Omental fat pad (tissue), 4 donors: ENCODE measurements at places on chromosomes 3 and 15. TPM values are rescaled to one million over a fixed set of nuclear protein-coding genes. Genes with fewer than 3 reads are reported as not detected.

The SAMMSON gene
- total RNA-seq: not detected

The PLIN1 gene
- 1,383 TPM for total RNA-seq

The SH3GL3 gene
- not detected for total RNA-seq

The CAMK2N2 gene
- total RNA-seq: 0.28 TPM

The CIAO2A gene
- 39.9 TPM for total RNA-seq

The TASOR gene
- 45.3 TPM for total RNA-seq

The CCDC39 gene
- total RNA-seq: not detected

DNA sequence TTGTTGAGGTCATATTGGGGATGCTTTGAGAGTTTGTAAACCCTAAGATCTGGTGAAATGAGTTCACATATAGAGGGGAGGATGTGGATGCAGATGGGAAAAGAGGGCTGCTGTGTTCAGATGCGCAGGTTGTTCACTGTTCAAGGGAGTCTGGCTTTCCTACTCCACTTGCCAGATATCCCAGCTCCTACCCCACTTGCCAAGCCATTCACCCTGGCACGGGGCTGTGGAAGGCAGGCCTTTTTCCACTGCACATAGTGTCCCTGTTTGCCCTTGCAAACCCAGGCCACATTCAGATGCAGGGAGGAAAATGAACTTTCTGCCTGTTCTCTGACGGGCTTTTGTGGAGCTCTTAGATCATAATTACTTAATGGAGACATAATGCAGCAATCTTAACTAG lies 29.0 kb downstream of the CRABP1 start:
- DNase-seq: no peak

GRCh38 chr3:4837374-4837930 lies 141.8 kb upstream of the BHLHE40 start:
- DNase-seq: no peak

DNA sequence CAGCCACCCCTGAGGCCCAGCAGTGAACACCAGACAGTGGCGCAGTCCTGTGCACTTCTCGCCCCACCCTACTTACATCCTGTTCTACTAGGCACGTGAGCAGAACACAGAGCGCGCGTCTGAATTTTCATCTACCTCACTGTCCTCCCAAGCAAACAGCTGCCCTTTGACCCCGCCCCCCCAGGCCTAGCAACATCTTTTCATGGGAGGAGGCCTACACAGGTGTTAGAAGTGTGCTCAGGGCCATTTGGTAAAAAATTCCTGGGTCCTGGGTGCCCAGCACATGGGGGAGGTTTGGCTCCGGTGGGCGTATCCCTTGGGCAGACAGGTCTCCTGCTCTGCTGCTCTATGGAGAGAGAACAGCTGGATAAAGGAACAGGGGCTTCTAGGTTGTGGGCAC lies 95.0 kb downstream of the MYLK start:
- DNase-seq: no peak

DNA sequence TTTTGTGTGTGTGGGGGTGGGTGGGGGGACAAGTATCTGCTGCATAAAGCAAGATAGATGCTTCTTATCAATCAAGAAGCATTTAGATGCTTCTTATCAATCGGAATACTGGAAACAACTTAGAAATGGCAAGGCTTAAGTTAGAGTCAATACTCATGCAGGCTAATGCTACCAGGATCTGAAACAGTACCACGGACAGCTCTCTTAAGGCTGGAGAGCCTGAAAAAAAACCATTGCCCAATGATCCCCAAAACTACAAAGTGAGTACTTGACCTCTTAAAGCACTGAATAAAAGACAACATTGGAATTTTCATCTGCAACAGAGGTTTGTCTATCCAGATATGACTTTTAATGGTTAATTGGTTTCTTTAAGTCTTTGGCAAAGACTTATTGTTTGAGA lies 262.3 kb downstream of the GAP43 start:
- no peak for DNase-seq

- no peak for DNase-seq
These were observed 113.0 kb upstream of the PTPRG start for GRCh38 chr3:61448378-61448777.

GRCh38 chr3:159263750-159264553 lies 462.1 kb downstream of the MFSD1 start:
- DNase-seq: no peak

- DNase-seq: no peak
These were observed 114.9 kb downstream of the TNIK start for GRCh38 chr3:171345107-171345843.

DNA sequence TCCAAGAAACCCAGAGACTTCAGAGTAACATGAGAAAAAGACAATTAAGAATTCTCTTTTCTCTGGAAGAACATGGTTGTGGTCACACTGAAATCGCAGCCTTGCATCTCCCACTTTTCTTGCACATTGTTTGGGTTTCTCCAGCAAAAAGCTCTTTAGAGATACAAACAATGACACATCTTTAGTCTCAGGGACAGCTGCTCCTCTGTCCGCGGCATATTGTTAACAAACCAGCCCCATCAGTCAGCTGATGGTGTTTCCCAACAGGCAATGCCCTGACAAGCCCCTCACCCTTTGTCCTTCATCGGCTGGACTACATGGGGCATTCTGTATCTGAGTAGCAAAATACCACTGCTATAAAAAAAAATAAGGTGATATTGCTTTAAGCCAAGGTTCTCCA lies 53.4 kb downstream of the UMPS start:
- no peak for DNase-seq

GRCh38 chr3:49704629-49705028 lies 14.9 kb downstream of the AMIGO3 start:
- DNase-seq: no peak

- DNase-seq: no peak
These were observed 3.6 kb downstream of the CTNNB1 start for GRCh38 chr3:41202834-41203345.

GRCh38 chr15:79804838-79805237 lies 92.0 kb downstream of the MTHFS start:
- no peak for DNase-seq

DNA sequence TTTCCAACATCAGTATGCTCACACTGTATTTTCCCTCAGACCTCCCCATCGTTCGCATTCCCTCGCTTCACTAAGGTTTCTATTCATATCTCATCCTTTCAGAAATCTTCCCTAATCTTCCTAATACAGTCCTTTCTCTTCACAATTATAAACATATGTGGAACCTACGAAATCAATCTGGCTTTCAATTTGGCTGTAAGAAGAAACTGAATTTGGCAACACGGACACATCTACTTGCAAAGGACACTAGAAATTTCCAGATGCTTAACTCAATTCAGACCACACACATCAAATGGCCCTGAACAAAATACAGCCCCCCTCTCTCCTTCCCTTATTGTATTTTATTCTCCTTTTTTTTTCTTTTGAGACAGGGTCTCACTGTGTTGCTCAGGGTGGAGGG lies 39.1 kb upstream of the TM4SF19 start:
- DNase-seq: no peak

DNA sequence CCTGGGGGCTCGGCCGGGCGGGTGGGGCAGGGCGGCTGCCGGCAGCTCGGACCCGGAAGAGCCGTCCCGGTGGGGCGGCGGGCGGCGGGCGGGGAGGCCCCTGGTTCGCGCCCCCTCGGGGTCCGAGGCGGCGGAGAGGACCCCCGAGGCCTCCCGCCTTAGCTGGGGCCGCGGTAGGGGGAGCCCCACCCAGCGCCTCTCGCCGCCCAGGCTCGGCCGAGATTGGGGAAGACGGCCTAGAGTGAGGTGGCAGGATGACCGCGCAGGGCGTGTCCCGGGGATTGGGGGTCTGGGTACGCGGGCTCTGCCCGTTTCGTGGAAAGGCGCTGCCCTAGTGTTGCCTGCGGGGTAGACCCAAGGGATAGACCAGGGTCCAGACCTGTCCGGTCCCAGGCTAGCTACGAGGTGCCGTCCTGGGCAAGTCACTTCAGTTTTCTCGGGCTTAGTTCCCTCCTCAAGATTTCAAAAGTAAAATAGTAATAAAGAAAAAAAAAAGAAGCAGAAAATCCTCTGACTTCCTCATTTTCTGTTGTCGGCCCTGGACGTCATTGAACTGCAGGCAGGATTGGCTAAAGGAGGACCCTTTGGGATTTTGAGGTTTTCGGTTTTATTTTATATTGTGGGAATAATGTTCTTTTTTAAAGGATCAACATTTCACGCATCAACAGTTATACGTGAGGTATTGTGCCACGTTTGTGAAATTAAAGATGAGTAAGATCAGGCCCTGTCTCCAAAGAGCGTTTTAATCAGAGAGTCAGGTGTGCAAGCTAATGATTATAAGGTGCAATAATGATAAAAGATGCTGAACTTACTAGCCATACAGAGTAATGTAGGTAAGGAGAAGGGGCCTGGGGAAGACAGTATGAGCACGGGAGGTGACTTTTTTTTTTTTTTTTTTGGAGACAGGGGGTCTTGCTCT lies 679 bp downstream of the IQGAP1 start:
- DNase-seq: peak; percentile 52

DNA sequence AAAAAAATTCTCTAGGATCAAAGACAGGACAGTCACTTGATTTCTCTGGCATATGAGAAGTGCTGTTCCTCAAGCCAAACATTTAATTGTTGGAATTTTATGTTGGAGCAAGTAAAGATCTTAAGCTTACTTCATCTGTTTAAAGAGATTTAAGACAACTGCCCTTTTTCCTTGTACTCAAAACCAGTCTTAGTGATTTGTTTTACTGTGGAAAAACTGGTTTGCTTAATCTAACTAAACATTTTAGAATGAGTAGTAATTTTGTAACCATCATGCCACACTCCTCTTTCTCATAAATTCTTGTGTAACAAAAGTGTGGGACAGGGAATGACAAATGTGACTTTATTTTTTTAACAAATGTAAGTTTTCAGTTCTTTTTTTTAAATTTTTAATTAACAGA lies 18.4 kb downstream of the PRKCI start:
- DNase-seq: no peak

DNA sequence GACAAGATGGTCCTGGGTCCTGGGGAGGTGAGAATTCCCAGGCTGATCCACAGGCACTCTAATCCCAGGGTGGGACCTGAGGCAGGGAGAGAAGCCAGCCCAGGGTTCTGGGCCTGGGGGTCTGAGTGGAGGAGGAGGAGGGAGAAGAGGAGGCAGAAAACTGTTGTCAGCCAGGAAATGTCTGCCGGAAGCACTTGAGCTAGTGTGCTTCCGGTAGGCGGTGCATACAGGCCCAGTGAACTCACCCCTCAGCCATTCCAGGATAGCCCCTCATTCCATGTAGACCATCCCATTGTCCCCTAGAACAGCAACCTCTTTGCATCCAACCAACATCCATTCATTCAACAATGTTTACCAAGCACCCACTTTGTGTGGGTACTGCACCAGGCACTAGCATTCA lies 47.9 kb upstream of the LCTL start:
- DNase-seq: no peak

GRCh38 chr15:31554261-31554660 lies 227.6 kb downstream of the KLF13 start:
- no peak for DNase-seq

GRCh38 chr3:14689247-14689980 lies 14.5 kb downstream of the C3orf20 start:
- no peak for DNase-seq

GRCh38 chr3:25872200-25872877 lies 82.4 kb downstream of the OXSM start:
- DNase-seq: no peak

- no peak for DNase-seq
These were observed 61.3 kb upstream of the CMTM8 start for GRCh38 chr3:32176989-32177701.

DNA sequence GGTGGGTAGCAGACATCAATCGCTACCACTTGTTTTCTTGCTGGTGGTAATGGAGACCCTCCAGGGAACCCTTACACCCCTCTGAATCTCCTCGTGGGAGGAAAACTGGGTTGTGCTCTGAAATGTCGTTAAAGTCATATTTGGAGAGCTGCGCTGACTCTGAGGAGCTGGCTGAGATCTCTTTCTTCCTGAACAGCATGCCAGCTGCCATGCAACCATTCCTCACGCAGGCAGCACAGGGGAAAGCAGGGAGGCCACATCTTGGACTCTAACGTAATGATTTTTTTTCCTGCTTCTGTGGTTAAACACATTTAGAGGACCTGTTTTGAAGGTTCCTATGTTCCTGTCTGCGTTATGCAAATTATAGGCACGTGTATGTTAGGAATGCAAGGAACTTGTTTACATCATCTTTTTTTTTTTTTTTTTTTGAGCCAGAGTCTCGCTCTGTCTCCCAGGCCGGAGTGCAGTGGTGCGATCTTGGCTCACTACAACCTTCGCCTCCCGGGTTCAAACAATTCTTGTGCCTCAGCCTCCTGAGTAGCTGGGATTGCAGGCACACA lies 156.7 kb downstream of the TJP1 start:
- DNase-seq: no peak
